ENCODE measurements at places on chromosomes 2 and 18.
A peak's percentile ranks its signal among the peaks of the same experiment; 100 is the strongest.

DNA sequence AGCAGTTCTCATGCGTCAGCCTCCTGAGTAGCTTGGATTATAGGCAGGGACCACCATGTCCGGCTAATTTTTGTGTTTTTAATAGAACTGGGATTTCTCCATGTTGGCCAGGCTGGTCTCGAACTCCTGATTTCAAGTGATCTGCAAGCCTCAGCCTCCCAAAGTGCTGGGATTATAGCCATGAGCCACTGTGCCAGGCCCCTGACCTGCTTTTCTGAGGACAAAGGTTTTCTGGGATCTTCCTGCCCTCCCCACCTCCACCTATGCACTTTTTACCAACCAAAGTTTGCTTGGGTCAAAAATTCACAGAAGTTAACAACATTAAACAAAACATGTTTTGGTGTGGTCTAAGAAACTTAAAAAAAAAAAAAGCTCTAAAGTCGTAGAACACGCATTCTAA lies 259.9 kb downstream of the HAUS1 start:
- no peak for DNase-seq

- no peak for DNase-seq
Measured at GRCh38 chr18:54825601-54826344, 2.5 kb upstream of the RAB27B start.

- peak; percentile 89 for DNase-seq
Measured at GRCh38 chr2:196259507-196260481, 88.4 kb upstream of the STK17B start.

- no peak for DNase-seq
Measured at GRCh38 chr2:240143276-240143675, 2.8 kb upstream of the OTOS start.

- DNase-seq: no peak
Measured at GRCh38 chr18:63109022-63109421, 210.5 kb downstream of the BCL2 start.

GRCh38 chr2:10302479-10303180 lies at the start of gene HPCAL1:
Gene HPCAL1, plus strand, starts transcription at chr2:10302904. Its CDS starts 116,854 bp downstream, at chr2:10419758.
- peak; percentile 72 for DNase-seq

DNA sequence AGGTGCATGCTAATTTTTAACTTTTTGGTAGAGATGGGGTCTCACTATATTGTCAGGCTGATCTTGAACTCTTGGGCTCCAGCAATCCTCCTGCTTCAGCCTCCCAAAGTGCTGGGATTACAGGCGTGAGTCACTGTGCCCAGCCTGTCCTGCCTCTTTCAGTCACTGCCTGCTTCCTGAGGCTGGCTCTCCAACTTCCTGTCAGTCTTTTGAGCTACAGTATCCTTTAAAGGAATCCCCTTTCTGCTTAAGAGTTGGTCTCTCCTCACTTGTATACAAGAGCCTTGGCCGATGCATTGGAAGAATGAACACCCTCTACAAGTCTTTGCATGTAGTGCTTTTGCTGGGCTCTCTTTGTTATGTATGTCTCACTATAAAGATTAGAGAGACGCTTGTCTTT lies 88.4 kb upstream of the SMAD2 start:
- DNase-seq: no peak

GRCh38 chr2:121992700-121993099 lies 237.2 kb downstream of the TSN start:
- DNase-seq: no peak

DNA sequence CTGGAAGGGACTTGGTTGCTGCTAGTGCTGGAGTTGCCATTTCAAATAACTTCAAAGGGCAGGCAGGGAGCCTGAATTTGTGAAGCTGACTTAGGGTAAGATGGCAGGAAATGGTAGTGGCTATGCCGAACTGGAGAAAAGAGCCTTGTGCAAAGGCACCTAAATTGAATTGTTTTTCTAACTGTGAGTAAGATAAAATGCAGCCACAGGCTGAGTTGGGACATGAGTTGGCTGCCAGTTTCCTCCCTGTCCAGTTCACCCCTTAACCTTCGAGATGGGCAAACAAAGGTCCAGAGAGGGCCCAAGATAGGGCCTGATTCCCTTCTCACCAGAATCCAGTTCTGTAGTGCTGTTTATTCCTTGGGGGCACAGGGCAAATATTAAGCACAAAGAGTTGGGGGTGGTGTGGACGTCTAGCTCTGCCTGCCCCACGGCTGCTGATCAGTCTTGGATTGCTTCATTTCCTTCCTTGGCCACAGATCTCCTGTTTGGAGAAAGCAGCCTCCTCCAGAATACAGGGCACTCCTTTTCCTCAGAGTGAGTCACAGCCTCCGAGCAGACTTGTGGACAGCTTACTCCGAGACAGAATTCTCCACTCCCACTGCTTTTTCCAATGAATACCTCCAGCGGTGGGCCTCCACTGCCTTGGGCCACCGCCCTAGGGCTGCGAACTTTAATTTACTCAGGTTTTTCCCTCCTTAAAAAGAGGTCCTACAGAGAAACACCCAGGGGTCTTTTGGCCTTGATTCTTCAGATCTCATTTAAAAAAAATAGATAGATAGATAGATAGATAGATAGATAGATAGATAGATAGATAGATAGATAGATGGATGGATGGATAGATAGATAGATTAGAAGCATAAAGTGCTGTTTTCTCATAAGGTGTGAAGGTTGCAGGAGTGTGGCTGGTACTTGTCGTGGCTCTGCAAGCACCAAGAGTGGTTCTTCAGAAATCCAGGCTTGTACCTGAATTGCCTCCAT lies 18.4 kb upstream of the SLC20A1 start:
- DNase-seq: peak; percentile 95
